HFFc6 (cell line): ENCODE measurements at places on chromosomes 2 and 18.

DNA sequence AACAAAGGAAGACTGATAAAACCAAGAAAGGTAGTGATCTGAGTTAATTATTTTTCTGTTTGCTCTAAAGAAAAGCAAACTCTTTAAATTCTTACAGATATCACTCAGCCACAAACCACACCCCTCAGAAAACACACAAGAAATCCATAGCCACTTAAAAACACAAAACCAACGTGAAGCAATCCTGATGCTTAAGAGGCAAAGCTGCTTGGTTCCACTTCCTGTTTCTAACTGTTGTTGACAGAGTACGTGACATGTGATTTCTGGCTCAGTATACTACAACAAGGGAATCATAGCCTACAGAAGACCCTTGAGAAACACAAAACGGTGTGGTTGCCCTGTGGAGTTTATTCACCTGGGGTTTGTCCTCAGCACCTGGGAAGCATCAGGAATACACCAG, 240.9 kb upstream of the APCDD1 start:
- DNase-seq: no peak
- no peak overlapping the region for H3K27ac ChIP-seq
- H3K36me3 ChIP-seq: no peaks in the 10 kb centered on the region

- H3K4me1 ChIP-seq: peaks cover 23% of the 10 kb centered on the region
- no peak overlapping the region for H3K4me3 ChIP-seq
- H3K27ac ChIP-seq: no peak overlapping the region
- H3K27me3 ChIP-seq: no peaks in the 10 kb centered on the region; the same call in 1 of the 2 replicates
- 0 out of 2 replicates have a peak, but pooled peaks cover 8% of the 10 kb centered on the region for H3K36me3 ChIP-seq
These were observed 124.7 kb downstream of the MREG start for GRCh38 chr2:215888680-215889079.

GRCh38 chr18:13797157-13797611, 26.8 kb upstream of the MC5R start:
- no peak for DNase-seq
- peaks cover 17% of the 10 kb centered on the region for H3K27me3 ChIP-seq
- H3K27ac ChIP-seq: no peak overlapping the region
- no peaks in the 10 kb centered on the region for H3K36me3 ChIP-seq
- no peak overlapping the region for H3K4me3 ChIP-seq

GRCh38 chr2:99478632-99479031, 11.2 kb downstream of the REV1 start:
- no peaks in the 10 kb centered on the region; the same call in 1 of the 2 replicates for H3K27me3 ChIP-seq
- H3K36me3 ChIP-seq: peaks cover 17% of the 10 kb centered on the region
- peak overlapping the region; percentile 3; the same call in 1 of the 2 replicates for H3K27ac ChIP-seq
- H3K4me1 ChIP-seq: peaks cover 65% of the 10 kb centered on the region
- no peak for DNase-seq

- DNase-seq: no peak
- H3K27ac ChIP-seq: no peak overlapping the region
- H3K27me3 ChIP-seq: peaks cover 15% of the 10 kb centered on the region
- no peaks in the 10 kb centered on the region for H3K4me1 ChIP-seq
- H3K4me3 ChIP-seq: no peak overlapping the region
These were observed 201.0 kb downstream of the NDUFA10 start for GRCh38 chr2:239824046-239824694.
